Cardiac muscle cell (in vitro differentiated cells and primary cell): ENCODE measurements at places on chromosomes 7 and 10. TPM values are rescaled to one million over a fixed set of nuclear protein-coding genes. Genes with fewer than 3 reads are reported as not detected.

GDF2 gene
- 2.6 and 4.4 TPM in 2 replicates for polyA plus RNA-seq

ZNF117 gene
- 5.4 and 5.5 TPM in 2 replicates for polyA plus RNA-seq

GALNT17 gene
- 2.9 and 4.6 TPM in 2 replicates for polyA plus RNA-seq

C10orf105 gene
- 0.85 TPM in 1 of 2 replicates, not detected in the other for polyA plus RNA-seq

CAV1 gene
- polyA plus RNA-seq, result 1.8 and 3.2 TPM in 2 replicates

AZGP1 gene
- polyA plus RNA-seq, result not detected in 2 replicates

TRIM50 gene
- not detected in 2 replicates for polyA plus RNA-seq

ABCA13 gene
- polyA plus RNA-seq, result 0.50 TPM in 1 of 2 replicates, not detected in the other

SPDYE1 gene
- 1.6 and 1.7 TPM in 2 replicates for polyA plus RNA-seq

PIK3CG gene
- not detected in 2 replicates for polyA plus RNA-seq

HHEX gene
- polyA plus RNA-seq, result 0.43 and 0.61 TPM in 2 replicates

COBL gene
- 0.07 TPM in 2 replicates for polyA plus RNA-seq

NRF1 gene
- polyA plus RNA-seq, result 12.3 and 15.3 TPM in 2 replicates

BTBD16 gene
- polyA plus RNA-seq, result 0.16 TPM in 1 of 2 replicates, not detected in the other

CADPS2 gene
- 12.2 and 17.2 TPM in 2 replicates for polyA plus RNA-seq

IKZF1 gene
- polyA plus RNA-seq, result 0.19 TPM in 1 of 2 replicates, not detected in the other

HOXA7 gene
- not detected in 2 replicates for polyA plus RNA-seq

GPR26 gene
- not detected in 2 replicates for polyA plus RNA-seq

CYTH3 gene
- 20.2 and 25.2 TPM in 2 replicates for polyA plus RNA-seq

TMEM176A gene
- 32.1 and 35.7 TPM in 2 replicates for polyA plus RNA-seq

ANKRD30A gene
- polyA plus RNA-seq, result not detected in 2 replicates

TUBAL3 gene
- not detected in 2 replicates for polyA plus RNA-seq

NOD1 gene
- polyA plus RNA-seq, result 20.3 and 42.5 TPM in 2 replicates

PDK4 gene
- polyA plus RNA-seq, result 0.32 and 0.37 TPM in 2 replicates

ODAD2 gene
- polyA plus RNA-seq, result 0.68 and 1.7 TPM in 2 replicates

SLC16A12 gene
- polyA plus RNA-seq, result 7.6 and 10.1 TPM in 2 replicates

GSTO2 gene
- polyA plus RNA-seq, result 3.0 and 5.1 TPM in 2 replicates

MMRN2 gene
- 7.3 and 7.4 TPM in 2 replicates for polyA plus RNA-seq

PNLIPRP3 gene
- polyA plus RNA-seq, result not detected in 2 replicates

PNLIPRP2 gene
- not detected in 2 replicates for polyA plus RNA-seq

SLC39A12 gene
- 0.29 TPM in 1 of 2 replicates, not detected in the other for polyA plus RNA-seq

CPEB3 gene
- 5.0 and 7.1 TPM in 2 replicates for polyA plus RNA-seq

SHTN1 gene
- 4.1 and 9.6 TPM in 2 replicates for polyA plus RNA-seq
